ENCODE measurements at places on chromosomes 1 and 21. TPM values are rescaled to one million over a fixed set of nuclear protein-coding genes. Genes with fewer than 3 reads are reported as not detected.

The HDAC1 gene
- total RNA-seq, result 160 TPM

The IGSF21 gene
- total RNA-seq, result not detected

The CRNN gene
- total RNA-seq, result not detected

The TP73 gene
- 0.84 TPM for total RNA-seq

The OPRD1 gene
- total RNA-seq, result not detected

The PRR9 gene
- total RNA-seq, result not detected

The MNDA gene
- not detected for total RNA-seq

The GJA4 gene
- not detected for total RNA-seq

The ATP6V1G3 gene
- total RNA-seq, result not detected

The TRMT1L gene
- 21.2 TPM for total RNA-seq

All from activated CD8-positive, alpha-beta memory T cell treated with anti-CD3 and anti-CD28 coated beads for 36 hours (primary cell).